ENCODE measurements at places on chromosomes 4 and X.

GRCh38 chr4:13627178-13627605, 333 bp downstream of the BOD1L1 start:
- no peak for DNase-seq

DNA sequence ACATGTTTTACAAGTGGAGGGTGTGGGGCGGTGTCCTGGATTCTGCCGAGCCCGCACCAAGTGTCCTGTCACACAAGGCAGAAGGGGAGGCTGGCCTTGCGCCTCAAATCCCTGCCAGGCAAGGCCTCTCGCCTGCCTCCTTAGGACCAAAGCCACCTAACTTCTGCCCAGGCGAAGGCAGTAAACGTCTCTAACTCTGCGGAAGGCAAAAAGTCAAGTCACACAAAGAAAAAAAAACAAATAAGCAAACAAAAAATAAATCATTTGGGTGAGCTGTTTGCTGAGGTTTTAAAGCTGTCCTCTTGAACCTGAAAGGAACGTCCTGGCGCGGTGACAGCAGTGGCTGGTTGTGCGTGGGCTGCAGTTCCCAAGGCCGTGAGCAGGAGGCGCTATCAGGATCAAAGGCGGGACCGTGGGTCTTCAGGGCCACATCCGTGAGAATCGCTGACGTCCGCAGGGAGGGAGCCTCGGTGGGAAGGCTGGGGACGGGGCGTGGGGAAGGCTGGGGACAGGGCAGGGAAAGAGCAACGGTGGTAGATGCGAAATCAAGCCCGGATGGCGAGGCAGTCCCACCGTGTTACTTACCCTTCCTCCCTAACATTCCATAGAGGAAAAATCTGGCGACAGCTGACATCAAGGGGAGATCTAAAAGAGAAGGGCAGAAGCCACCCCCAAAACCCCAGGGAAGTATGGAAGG, 99.1 kb downstream of the TRAPPC11 start:
- DNase-seq: no peak

- DNase-seq: no peak
Measured at GRCh38 chr4:161287678-161288352, 876.0 kb downstream of the FSTL5 start.

- no peak for DNase-seq
Measured at GRCh38 chrX:13265549-13266132, 54.2 kb downstream of the ATXN3L start.

- no peak for DNase-seq
Measured at GRCh38 chr4:87409420-87409939, 12.9 kb upstream of the NUDT9 start.

DNA sequence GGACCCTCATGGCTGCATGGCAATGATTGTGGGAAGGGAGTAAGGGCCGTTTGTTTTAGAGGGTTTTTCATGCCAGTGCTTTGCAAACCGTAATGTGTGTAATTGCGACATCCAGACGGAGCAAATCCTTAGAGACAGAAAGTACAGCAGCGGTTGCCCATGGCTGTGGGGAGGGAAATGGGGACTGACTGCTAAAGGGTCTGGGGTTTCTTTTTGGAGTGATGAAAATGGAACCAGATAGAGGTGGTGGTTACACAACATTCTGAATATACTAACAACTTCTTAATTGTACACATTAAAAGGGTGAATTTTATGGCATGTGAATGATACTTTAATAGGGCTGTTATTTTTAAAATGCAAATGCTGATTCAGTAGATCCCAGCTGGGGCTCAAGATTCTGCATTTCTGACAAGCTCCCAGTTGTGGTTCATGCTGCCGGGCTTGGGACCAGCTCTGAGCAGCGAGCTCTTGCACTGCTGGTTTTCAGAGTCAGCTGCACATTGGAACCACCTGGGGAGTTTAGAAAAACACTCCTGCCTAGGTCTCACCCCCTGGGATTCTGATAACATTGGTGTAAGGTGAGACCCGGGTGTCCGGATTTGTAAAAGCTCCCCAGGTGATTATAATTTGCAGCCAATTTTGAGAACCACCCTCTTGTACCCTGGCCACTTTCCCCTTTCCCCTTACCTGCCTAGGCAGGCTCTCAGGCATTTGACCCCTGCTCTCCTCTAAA, 47.7 kb downstream of the PRPS1 start:
- peak; percentile 38 for DNase-seq

GRCh38 chrX:108309144-108309543, 129.1 kb downstream of the COL4A6 start:
- DNase-seq: no peak

- DNase-seq: no peak
Measured at GRCh38 chrX:70636218-70636617, 191.6 kb downstream of the DLG3 start.

- no peak for DNase-seq
Measured at GRCh38 chrX:19563746-19564145, 48.4 kb upstream of the MAP3K15 start.

DNA sequence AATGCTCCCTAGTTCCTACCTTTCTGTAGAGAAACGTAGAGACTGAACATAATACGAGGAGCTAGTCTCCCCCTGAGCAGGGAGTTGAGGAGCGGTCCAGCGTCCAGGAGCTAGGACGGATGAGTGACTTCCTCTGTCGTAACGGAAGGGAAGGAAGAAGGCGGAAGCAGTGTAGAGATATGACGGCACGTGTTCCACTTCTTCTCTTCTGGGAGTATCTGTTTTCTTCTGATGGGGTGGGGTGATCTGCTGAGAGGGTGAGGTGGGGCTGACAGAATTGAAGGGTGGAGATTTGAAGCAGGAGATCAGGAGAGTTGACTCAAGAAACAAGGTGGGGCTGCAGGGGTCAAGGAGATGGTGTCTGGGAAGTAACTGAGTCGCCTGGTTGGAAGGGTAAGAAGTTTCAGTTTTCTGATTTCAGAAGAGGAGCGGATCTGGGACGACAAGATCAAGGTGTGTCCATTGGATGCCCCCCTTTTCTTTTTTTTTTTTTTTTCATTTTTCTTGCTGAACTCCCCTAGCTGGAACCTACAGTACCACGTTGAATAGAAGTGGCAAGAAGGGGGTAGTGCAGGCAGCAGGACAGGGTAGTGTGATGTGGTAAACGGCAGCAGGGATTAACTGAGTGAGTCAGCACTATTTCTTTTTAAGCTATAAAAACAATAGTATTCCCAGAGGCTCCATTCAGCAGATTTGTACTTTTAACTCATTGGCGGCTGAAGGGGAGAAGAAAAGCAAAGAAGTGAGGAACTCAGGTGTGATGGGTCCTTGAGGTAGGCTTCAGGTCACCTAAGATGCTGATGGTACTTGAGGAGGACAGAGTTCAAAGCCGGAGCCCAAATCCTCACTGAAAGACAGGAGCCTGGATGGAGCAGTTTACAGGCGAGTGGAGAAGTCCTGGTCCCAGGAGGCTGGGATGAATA, 50.8 kb upstream of the SETD7 start:
- no peak for DNase-seq

DNA sequence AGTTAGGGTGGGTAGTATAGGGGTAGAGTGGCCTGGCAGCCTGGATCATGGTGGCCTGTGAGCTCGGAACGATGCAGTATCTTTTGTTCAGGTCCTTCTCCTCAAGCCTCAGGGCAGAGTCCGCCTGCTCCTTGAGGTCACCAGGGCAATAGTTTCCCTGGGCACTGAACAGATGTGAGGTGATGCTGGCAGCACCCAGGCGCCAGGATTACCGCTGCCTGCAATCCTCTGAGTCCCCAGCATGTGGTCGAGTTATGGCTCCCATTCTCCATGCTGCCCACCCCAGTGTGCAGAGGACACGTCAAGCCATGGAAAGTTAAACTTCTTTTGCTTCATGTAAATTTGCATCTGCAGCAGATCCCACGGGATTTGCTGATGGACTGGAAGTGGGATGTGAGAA, 38.7 kb downstream of the NEIL3 start:
- DNase-seq: no peak

GRCh38 chrX:149830192-149830873, 48.6 kb downstream of the MAGEA9 start:
- no peak for DNase-seq

GRCh38 chrX:150736475-150736874, 43.3 kb downstream of the MTMR1 start:
- no peak for DNase-seq

GRCh38 chr4:84681486-84682274, 98.8 kb downstream of the CDS1 start:
- no peak for DNase-seq

DNA sequence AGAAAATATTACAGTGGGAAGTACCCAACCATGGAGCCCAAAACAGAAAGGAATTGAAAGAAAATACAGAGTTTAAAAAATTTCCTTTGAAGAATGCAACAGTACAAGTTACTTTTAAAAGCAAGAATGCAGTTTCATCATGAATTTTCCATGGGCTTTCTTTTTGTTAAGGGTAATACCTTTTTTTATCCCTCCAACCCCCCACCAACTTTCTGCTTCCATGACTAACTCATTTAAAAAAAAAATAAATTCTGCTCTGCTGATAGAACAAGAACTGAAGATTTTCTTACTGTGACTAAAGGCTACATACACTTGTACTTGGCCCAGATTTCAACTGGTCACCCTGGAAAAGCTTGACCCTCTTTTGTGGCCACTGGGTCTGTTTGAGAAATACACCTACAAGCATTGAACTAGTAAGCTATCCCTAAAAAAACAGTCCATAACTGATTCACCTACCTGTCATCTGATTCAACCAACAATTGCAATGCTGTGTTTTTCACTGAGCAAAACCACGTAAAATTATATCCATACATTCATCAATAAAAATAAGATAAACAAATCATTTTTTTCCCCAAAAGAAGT, 214.2 kb downstream of the NSUN7 start:
- no peak for DNase-seq

GRCh38 chr4:129179276-129179675, 83.3 kb downstream of the C4orf33 start:
- DNase-seq: no peak

DNA sequence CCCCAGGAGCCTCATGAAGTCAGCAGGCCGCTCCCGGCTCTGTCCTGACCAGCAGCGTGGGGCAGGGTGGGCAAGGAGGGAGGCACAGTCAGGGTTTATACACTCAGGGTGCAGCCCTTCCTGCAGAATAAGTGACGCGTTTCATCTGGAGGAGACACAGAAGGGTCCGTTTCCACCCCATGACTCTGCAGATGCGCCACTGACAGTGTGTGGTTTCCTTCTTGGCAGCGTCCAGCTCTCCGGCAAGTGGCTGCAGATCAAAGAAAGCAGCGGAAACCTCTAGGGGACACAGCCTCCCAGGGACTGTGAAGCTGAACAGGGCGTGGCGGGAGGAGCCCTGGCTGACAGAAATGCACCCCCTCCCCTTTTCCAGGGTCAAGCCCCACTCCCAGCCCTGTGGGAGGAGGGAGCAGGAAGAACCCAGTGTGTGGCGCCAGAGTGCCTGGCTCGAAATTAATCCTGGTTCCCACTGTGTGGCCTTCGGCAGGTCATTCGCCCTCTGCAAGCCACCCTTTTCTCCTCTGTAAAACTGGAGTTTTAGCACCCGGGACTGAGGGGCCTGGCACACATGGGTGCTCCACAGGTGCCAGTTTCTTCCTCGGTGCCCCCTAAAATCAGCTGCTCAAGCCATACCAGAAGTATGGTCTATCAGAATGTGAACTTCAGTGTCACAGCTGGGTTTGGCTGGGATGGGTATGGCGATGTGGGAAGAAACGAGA, 17.3 kb upstream of the TBC1D14 start:
- DNase-seq: no peak

- no peak for DNase-seq
Measured at GRCh38 chrX:154030715-154031305, 11.1 kb upstream of the IRAK1 start.

DNA sequence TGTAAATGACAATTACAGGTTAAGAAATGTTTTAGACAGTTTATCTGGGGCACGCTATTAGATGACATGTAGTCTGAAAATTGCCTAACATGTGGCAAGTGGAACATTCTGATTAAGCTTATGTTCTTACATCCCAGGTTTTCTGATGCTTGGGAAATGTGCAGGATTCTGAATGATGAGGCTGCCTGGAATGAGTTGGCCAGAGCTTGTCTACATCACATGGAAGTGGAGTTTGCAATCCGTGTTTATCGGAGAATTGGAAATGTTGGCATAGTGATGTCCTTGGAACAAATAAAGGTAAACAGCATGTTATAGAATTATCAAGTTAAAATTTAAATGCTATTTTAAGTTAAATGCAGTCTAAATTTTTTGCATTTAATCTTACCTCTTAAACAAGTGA, 49.3 kb downstream of the WDR19 start:
- DNase-seq: no peak

GRCh38 chrX:31070057-31070468, 1.8 kb downstream of the FTHL17 start:
- no peak for DNase-seq

GRCh38 chr4:10105920-10106319, 10.7 kb downstream of the WDR1 start:
- no peak for DNase-seq

DNA sequence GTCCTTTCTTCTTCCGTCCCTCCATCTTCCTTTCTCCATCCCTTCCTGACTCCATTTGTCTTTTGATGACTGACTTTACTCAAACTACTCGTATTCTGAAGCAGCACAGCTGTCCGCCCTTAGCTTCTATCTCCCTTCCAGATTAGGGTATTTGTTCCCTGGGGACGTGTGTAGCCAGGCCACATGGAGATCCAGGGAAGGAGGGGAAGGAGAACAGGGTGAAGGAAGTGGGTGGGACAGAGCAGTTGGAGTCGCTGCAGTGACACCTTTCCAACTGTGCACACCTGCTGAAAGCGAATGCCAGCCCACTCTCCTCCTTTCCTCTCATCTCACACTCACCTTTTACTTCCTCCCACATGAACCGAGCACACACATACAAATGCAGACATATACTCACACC, 323.8 kb downstream of the DCTD start:
- no peak for DNase-seq

GRCh38 chr4:143230683-143231082, 46.0 kb downstream of the USP38 start:
- DNase-seq: no peak

GRCh38 chr4:183394166-183394951, 50.1 kb upstream of the CDKN2AIP start:
- no peak for DNase-seq

DNA sequence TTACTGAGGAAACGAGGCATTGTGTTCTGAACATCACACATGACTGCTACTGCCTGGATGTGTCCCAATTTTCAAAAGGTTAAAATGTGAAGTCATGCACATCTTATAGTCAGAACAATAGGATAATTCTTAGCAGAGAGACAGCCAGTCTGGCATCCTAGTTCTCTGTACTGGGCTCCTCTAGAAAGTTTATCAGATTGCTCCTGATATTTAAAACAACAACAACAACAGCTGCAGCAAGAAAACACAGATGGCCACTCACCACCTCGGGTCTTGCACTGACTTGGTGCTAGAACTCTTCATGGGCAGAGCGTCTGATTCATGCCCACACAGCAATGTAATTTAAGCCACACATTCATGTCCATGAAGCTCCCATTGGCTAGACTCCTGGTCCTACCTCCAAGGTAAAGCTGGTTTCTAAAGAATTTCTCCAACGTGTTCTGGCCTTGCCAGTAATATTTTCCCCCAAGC, 33.3 kb upstream of the SLC2A9 start:
- no peak for DNase-seq

DNA sequence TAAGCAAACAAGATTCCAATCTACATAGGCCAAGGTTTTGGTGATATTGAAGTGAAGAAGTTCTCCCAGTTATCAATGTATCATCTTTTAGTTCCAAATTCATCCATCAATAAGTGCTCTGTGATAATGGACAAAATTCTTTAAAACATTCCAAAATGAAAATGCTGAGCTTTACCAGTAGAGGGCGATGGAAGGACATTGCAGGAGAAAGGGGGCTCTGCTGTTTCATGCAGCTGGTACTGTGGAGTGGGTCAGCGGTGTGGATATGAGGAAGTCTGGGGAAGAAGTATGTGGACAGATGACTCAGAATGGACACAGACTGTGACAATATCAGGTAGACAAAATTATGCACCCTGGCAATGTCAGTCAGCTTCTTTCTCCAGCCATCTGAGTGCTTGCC, 46.6 kb upstream of the HS6ST2 start:
- DNase-seq: peak; percentile 20

Data from NCI-H526 (cell line).